Renal pelvis (tissue), 12 donors: ENCODE measurements at places on chromosomes 4 and X. TPM values are rescaled to one million over a fixed set of nuclear protein-coding genes. Genes with fewer than 3 reads are reported as not detected.

- no peak for DNase-seq
Observed at GRCh38 chrX:34197946-34198345, 65.8 kb upstream of the FAM47A start.

DNA sequence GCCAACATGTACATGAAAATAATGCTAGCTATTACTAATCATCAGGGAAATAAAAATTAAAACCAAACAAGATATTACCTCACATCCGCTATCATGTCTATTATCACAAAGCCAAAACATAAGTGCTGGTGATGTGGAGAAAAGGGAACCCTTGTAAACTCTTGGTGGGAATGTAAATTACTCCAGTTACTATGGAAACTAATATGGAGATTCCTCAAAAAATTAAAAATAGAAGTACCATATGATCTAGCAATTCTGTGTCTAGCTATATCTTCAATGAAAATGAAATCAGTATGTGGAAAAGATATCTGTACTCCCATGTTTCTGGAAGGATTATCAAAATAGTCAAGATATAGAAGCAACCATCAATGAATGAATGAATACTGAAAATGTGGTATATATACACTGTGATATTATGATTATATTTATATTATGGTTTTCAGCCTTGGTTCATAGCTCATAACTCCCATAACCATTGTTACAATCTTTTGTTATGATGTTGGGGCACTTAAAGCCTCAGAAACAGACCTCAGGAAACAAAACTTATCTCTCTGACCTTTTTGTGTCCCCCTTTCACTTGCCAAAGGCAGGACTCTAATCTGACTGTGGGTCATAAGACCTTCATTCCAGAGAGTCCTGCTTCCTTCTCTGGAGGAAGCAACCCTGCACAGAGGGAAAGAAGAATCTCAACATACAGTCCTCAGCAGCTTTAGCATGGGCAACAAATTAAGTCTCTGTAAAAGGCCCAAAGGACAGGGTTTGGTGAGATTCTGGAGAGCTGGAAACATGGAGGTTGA lies 933.2 kb downstream of the ADGRL3 start:
- DNase-seq, result no peak

Gene AKAP14
- polyA plus RNA-seq, result not detected

DNA sequence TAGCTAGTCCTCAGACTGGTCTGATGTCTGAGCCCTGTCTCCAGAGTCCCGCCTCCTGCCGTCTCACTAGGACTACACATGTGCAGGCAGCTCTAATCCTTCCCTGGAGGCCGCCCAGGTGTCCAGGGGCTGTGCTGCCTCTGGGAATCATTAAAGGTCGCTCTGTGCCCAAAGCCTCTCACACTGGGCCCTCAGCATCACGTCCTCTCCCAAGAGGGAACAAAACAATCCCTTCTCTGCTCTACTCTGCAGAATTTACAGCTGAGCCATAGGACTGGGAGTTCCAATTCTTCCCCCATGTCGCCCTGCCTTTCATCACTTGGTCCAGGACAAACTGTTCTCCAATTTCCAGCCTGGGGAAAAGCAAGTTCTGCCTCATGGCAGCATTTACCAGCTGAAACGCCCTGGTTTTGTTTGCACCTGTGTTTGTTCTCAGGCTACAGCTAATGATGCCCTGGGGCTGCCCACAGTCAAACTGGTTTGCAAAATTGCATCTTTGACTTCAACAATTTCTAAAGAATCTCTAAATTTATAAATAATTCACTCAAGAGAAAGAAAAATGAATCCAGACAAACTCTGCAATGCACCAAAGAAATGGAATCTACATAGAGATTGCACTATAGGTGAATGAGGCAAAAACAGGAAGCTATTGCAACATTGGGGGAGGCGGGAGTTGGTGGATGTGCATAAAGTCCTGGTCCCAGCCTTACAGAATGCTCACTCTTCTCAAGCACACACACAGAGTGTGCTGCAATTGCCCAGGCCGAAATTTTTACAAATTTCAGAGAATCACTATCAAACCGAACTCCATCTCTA lies 7.2 kb upstream of the MRFAP1 start:
- no peak for DNase-seq

Gene GABRG1
- 0.10 TPM for polyA plus RNA-seq

DNA sequence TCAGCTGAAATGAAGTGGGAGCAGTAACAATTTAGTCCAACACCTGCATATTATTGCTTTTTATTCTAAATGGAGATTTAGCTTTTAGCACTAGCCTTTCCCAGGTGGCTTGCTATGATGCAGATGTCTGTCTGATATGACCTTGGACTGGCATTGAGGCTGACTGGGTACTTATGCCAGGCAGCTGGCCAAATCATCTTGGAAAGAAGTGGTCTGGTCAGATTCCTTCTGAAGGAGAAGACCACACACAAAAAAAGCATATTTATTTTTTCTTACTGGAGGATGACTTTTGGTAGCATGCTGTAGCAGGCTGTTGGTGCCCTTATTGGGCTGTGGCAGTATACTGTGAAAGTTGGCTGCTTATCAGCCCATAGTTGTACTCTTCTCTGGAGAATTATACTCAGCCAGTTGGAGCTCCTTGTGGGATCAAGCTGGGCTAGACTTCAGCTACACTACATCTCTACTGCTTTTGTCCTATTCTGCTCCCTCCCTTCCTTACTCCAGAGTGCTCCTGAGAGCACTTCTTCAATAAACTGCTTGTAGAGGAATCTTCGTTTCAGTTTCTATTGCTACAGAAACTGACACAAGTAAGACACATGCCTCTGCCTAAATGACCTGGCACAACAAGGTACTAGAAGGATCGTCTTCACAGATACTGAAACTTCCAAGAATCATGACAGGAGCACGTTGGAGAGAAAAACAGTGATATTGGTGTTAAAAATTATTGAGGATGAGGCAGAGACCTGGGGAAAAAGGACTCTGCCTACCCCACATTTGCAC lies 196.8 kb upstream of the RPS6KA3 start:
- DNase-seq, result no peak

DNA sequence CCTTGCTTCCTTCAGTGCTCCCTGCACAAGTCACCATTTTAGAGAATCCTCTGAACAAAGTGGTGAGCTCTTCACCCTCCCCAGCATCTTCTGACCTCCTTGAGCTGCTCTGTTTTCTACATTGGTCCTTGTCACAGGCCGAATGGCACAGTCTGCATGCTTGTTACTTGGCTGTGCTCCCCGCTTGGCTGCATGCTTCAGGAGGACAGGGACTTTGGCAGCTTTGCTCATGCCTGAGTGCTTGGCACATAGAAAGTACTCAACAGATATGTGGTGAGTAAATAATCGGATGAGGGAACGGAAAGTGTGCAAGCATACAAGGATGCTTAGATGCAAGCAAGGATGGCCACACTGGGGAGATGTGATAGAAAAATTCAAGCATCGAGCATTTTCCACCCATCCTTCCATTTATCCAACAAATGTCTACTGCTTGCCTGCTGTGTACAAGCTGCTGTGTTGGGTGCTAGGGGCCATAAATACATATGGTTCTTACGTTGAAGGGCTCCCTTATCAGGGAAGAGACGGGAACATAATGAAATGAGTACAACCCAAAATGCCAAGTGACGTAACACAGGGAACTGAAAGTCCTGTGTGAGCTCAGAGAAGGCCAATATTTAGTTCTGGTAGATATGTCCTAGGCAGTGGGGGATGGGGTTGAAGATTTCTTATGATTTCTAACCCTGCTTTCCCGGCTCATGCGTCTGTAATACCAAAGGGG lies 31.2 kb downstream of the SLC2A9 start:
- DNase-seq, result no peak

DNA sequence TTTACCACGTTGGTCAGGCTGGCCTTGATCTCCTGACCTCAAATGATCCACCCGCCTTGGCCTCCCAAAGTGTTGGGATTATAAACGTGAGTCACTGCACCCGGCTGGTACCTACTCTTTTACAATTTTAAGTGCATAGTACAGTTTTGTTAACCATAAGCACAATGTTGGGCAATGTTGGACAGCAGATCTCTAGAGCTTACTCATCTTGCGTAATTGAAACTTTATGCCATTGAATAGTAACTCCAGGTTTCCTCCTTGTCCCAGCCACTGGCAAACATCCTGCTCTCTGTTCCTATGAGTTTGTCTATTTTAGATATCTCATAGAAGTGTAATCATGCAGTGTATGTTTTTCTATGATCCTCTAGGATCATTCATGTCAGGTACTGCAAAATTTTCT lies 9.3 kb upstream of the CPE start:
- DNase-seq, result no peak

GRCh38 chrX:112857478-112857878 lies 16.8 kb upstream of the AMOT start:
- no peak for DNase-seq

DNA sequence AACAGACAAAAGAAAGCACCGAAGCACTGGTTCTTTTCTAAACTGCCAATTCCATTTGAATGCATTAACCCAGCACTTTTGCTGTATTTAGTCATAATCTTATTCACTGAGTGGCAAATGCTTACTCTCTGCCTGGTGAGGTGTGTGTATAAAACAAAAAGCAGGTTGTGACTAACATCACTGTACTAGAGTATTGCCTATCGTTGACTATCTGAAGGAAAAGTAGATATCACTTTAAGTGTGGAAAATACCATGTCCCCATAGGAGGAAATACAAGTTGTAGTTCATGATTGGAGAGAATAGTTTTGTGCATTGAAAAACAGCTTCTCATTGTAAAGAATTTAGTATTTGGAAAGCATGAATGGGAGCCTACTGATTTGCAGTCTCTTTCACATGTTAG lies 2.7 kb downstream of the PDLIM5 start:
- DNase-seq, result no peak

DNA sequence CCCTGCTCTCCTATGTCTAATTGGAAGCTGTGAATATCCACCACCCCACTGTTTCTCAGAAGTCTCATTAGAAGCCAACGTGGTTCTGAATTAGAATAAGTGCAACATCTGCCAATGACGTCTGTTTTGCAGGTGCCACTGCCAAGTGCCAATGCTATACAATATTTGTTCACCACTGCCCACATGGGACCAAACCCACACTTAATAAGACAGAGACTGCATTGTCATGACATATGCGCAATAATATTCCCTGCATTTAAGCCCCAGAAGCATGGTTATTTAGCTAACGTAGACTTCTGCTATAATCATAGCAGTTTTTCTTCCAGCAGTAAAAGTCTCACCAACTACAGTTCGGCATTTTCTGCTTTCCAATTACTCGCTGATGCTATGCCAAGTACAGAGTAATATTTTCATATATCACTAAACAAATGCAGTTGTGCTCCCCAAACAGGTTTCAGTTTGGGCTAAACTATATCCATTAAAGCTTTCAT lies 262.5 kb upstream of the PCDH18 start:
- DNase-seq, result no peak
